ENCODE measurements at places on chromosomes 12 and 14.
A peak's percentile ranks its signal among the peaks of the same experiment; 100 is the strongest.

DNA sequence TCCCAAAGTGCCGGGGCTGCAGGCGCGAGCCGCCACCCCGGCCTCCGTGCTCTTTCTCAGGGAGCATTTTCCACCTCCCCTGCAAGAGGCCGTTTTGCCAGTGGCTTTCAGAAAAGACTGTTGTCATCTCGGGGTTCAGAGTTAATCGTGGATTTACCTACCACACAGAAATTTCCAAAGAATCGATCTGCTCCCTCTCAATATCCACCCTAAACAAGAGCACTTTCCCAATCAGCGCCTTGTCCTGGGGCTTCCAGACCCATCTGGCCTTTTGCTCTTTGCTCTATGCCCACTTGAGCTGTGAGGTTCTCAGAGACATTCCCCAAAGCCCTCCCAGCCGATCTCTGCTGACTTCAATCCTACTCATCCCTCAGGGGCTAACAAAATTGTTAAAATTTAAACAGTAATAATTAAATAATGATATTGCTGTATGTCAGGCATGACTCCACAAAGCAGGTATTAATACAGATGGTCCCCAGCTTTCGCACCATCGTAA is 86.6 kb downstream of the NINJ2 start:
- no peak for DNase-seq

GRCh38 chr14:44396226-44396625 is 110.9 kb downstream of the FSCB start:
- no peak for DNase-seq

DNA sequence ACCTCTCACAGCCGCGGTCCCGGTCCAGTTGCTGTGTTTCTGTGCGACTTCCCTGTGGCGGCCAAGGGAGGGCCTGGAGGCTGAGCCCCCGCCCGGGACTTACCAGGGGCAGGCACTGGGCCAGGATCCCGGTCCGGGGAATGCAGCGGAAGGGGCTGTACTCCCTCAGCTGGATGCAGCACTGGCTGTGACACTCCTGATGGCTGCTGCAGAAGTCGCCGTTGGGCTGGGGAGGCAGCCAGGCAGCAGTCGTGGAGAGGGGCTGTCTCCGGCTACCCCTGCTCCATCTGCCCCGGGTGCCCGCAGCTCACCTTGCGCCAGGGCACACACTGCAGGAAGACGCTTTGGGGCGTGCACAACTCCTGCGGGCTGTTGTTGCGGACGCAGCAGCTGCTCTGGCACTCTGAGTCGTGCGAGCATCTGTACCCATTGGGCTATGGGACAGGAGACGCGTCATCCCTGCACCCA is 6.2 kb downstream of the LRCOL1 start:
- DNase-seq = no peak

GRCh38 chr14:104590240-104590965 is 10.8 kb downstream of the C14orf180 start:
- DNase-seq = no peak

DNA sequence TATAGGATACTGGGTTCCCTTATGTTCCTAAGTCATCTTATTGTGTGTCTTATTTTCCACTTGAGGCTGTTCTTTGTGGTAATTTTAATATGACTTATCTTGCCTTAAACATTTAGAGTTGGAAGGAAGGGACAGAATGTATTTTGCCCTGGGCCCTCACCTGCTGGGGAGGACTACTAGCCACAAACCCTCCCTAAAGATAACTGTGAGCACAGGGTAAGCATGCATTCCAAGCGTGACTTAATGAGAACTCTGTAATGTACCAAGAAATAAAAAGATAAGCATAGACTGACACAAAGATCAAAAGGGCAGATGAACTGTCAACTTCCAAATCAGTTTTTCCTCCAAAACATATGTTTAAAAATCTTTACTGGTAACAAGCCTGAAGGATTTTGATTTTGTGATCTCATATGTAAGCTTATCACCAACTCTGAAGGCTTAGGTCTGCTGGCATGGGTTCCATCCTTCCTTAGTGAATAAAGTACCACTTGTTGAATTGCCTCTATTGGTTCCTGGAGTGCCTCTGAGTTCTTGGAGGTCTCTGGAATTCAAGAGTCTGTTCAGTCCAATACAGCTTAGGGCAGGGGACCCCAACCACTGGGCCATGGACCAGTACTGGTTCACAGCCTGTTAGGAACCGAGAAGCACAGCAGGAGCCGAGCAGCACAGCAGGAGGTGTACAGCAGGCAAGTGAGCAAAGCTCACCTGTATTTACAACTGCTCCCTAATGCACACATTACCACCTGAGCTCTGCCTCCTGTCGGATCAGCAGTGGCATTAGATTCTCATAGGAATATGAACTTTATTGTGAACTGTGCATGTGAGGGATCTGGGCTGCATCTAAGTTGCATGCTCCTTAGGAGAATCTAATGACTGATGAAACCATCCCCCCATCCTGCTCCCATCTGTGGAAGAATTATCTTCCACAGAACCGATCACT is 29.8 kb upstream of the NFYB start:
- DNase-seq = no peak

GRCh38 chr14:97705976-97706375 is 908.8 kb downstream of the VRK1 start:
- DNase-seq = no peak

- DNase-seq = no peak
Observed at GRCh38 chr12:11965258-11965910, 105.4 kb upstream of the BCL2L14 start.

DNA sequence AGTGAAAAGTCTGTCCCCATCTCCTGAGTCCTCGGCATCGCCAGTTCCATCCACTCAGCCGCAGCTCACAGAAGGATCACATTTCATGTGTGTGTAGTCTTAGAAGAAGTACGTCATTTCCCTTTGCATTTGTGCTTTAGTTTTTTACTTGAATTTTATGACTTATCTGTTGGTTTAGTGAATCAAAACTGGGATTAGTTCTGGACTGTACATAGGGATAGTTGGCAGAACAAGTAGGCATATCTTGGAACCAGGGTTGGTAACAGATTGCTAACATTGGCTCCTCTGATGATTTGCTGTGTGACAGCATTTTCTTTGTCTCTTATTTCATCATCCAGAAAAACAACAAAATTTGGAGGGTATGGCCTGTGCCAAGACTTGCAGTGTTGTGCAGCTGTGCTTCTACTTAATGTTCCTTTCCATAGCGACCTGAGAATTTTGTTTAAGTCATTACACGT is 69.6 kb upstream of the AEBP2 start:
- peak; percentile 78 for DNase-seq

GRCh38 chr14:23727566-23728335 is 91.6 kb downstream of the DHRS2 start:
- DNase-seq = peak; percentile 15

DNA sequence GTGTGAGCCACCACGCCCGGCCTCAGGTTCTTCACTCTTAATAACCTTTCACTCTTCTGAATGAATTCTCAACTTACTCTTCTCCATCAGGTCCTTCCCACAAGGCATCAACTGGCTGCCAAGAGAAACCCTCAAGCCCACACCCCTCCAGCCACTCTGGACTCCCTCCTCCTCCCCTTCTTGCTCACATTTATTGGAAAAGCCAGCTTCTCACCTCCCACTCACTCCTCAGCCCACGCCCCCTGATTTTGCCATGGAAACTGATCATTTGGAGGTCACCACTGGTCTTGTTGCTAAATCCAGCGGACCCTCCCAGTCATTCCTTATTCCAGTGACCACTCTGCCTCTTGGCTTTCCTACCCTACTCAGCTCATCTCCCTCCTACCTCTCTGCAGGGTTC is 17.4 kb upstream of the ACVR1B start:
- no peak for DNase-seq

GRCh38 chr12:53726341-53726740 is 911 bp downstream of the CALCOCO1 start:
- no peak for DNase-seq

DNA sequence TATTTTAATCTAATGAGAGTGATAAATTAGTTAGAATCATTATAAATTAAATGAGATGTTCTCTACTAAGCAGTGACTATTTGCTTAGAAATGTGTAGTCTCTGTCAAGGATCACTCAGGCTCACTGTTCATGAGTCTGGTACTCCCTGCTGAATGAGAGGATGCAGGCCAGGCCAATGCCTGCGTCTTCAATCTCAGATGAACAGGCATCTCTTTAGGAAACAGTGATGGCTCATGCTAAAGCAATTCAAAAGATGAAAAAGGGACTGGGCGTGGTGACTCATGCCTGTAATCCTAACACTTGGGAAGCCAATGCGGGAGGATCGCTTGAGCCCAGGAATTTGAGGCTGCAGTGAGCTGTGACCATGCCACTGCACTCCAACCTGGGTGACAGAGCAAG is 106.8 kb downstream of the ZFC3H1 start:
- no peak for DNase-seq

- DNase-seq = no peak
Observed at GRCh38 chr12:47954058-47954457, 9.3 kb upstream of the TMEM106C start.

DNA sequence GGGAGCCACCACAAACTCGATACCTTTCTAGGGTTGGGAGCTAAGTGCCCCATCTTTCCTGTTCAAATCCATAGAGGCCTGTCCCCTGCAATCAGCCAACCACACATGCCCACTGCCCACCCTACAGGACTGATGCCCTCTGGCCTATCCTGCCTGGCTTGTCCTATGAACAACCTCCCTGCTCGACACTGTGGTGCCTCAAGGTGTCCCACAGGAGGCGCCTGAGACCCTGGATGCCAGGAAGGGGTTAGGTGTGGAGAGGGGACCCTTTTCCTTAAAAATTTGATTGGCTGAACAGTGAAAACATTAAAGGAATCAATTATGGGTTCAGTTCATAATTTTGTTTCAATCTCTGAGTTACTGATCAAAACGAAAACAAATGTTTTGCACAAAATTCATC is 97.3 kb upstream of the FZD10 start:
- no peak for DNase-seq

DNA sequence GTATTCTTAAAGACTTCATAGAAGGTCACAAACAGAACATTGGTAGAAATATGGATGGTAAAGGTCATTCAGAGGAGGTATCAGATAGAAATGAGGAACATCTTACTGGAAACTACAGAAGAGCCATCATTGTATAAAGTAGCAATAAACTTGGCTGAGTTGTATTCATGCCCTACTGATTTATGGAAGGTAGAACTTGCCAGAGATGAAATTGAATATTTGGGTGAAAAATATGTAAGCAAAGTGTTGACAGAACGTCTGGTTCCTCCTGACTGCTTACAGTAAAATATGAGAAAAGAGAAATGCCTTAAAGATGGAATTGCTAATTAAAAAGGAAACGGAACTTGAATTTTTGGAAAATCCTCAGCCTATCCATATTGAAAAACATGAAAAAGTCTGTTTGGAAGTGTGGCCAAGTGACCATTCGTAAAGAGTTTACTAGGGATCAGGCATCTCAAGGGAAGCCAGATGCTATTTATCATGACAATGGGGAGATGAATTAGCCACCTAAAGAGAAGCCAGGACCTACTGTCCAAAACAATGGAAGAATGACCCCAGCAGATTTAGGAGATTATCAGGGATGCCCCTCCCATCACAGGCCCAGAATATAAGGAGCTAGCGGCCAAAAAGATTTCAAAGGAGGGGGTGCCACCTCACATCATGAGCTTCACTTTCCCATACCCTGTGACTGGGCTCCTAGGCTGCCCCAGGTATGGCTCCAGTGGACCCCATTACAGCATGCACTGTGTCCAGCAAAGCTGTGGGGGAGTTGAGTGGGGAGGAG is 189.3 kb downstream of the ITPR2 start:
- no peak for DNase-seq

DNA sequence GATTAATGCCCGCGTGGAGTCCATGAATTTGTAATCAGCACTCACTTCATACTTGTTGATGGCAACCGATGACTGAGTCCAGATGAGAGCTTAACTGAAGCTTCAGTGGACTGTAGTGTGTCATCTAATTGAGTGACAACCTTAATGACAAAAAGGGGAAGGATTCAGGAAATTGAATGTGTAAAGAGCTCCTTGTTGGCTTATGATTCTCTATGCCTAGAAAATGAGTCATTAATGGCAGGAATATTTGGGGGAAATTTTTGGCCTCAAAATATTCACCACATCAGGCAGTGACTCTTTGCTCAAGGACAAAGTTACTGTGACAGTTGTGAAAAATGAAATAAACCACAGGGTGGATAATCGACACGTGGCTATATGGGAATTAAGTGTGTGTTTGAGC is 55.3 kb upstream of the STON2 start:
- no peak for DNase-seq

- no peak for DNase-seq
Observed at GRCh38 chr14:67762051-67762450, 54.3 kb downstream of the ZFYVE26 start.

GRCh38 chr12:75724928-75725312 is 213.5 kb upstream of the KRR1 start:
- DNase-seq = peak; percentile 91

GRCh38 chr14:106417224-106418049 is 891.1 kb downstream of the TMEM121 start:
- no peak for DNase-seq

DNA sequence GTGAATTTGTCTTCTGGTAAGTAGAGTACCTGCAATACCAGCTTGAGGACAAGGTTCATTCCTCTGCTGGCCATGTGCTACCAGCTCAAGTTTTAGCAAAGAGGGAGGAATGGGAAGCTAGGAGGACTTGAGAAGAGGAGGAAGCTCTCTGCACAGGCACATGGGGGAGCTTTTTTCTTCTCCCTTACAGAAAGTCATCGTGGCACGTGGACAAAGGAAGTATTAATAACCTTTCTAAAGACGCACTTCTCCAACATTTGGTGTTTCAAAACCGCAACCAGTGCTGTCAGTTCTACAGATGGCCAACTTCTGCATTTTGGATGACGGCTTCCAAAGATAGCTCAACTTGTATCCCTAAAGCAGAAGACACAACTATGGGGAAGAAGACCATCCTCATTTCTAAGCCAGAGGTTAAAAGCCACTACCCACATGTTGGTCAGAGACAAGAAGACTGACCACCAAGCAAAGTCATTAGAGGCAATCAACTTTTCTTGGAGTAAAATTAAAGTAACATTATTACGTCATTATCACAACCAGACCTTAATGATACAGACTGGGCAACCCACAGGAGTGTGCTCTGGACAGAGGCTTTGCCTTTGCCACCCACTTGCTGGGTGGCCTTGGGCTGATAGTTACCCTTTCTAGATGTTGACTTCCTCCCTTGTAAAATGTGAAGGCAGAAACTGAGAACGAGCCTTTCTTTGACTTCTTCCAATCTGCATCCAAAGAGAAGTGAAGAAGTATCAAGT is 12.3 kb upstream of the TMED10 start:
- peak; percentile 21 for DNase-seq

DNA sequence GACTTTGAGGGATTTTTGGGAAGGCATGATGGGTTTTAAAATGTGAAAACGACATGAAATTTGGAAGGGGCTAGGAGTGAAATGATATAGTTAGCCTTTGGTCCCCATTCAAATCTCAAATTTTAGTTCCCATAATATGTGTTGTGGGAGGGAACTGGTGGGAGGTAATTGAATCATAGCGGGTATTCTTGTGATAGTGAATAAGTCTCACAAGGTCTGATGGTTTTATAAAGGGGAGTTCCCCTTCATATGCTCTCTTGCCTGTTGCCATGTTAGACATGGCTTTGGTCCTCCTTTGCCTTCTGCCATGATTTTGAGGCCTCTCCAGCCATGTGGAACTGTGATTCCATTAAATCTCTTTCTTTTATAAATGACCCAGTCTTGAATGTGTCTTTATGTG is 72.8 kb downstream of the SLC16A7 start:
- no peak for DNase-seq

Data from muscle of arm (tissue), 14 donors.